LHCN-M2 (cell line): ENCODE measurements at places on chromosomes 12 and 14. TPM values are rescaled to one million over a fixed set of nuclear protein-coding genes. Genes with fewer than 3 reads are reported as not detected.

GRCh38 chr12:2753536-2753935 is 41.2 kb upstream of the FKBP4 start:
- no peak for DNase-seq

DNA sequence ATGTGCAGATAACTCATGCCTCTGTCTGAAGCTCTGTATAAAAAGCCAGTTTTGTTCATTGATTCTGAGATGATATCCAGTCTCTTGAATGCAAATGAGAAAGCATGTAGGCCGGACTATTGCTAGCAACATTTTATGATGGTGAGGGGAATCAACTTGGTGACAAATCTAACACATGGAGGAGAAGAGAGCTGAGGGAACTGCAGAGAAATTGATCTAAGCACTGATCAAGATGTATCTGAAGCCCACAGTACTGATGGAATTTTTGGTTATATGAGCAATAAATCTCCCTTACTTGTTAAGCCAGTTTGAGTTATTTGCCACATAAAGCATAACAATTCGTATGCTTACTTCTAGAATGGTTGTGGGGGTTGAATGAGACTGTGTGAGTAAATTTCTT is 295.6 kb upstream of the DDHD1 start:
- no peak for DNase-seq

DNA sequence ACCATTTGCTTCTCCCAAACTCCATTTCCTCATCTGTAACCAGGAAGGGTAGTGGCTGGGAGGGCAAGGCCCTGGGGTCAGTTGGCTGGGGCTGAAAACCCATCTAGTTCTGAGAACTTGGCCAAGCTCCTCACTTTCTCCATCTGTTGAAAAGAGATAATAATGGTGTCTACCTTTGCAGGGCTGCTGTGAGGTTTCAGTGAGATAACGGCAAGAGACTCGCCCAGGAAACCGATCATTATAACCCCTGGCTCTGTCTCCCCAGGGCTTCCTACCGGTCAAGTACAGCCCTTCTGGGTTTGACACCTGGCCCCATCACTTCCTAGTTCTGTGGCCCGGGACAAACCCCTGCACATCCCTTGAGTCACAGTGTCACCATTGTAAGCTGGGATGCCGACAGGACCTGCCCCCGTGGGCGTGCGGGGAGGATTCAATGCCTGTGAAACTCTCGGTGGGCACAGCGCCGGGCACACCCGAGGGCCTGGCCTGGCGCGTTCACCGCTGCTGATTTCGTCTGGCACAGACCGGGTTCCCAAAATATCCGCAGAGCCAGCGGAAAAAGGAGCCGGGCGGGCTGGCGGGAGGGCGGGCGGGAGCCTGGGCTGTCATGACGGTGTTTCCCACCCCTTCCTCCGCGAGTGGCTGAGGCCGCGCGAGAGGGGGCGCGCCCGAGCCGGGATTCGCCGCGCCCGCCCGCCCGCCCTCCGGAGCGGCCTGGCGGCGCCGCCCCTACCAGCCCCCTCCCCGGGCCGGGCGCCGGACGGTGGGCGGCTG is 4.4 kb downstream of the KMT5A start:
- DNase-seq = peak; percentile 61

Gene GPR162
- 2.0 TPM in 2 replicates for total RNA-seq
